ENCODE measurements at places on chromosomes 12 and 14. TPM values are rescaled to one million over a fixed set of nuclear protein-coding genes. Genes with fewer than 3 reads are reported as not detected.

The TMTC2 gene
- total RNA-seq = 3.0 TPM

The HOTAIR gene
- total RNA-seq = not detected

The ACRBP gene
- total RNA-seq = 0.13 TPM

The CDKL1 gene
- 2.3 TPM for total RNA-seq

The RNASE7 gene
- total RNA-seq = not detected

The SLC38A4 gene
- 0.24 TPM for total RNA-seq

The LMNTD1 gene
- not detected for total RNA-seq

The FAM90A1 gene
- 0.13 TPM for total RNA-seq

The ERP27 gene
- total RNA-seq = 0.26 TPM

The SSPN gene
- 13.3 TPM for total RNA-seq

The MYF5 gene
- total RNA-seq = not detected

The MEG3 gene
- total RNA-seq = 75.1 TPM

The AMDHD1 gene
- total RNA-seq = 0.13 TPM

The PLEKHG7 gene
- 0.13 TPM for total RNA-seq

The MGST1 gene
- 171 TPM for total RNA-seq

The PLA2G1B gene
- not detected for total RNA-seq

The GPR68 gene
- under 0.01 TPM for total RNA-seq

The KRT77 gene
- total RNA-seq = not detected

The LRIG3 gene
- total RNA-seq = 26.6 TPM

The CCDC197 gene
- not detected for total RNA-seq

The LALBA gene
- total RNA-seq = not detected

The PPM1H gene
- 0.08 TPM for total RNA-seq

The TAS2R8 gene
- 0.08 TPM for total RNA-seq

The GMPR2 gene
- total RNA-seq = 72.7 TPM

The CLECL1 gene
- not detected for total RNA-seq
